ENCODE measurements at places on chromosomes 6 and 20.

GRCh38 chr6:56802584-56802983, 152.3 kb upstream of the BEND6 start:
- peak; percentile 13 for DNase-seq

GRCh38 chr6:25342802-25343201, 63.6 kb downstream of the CARMIL1 start:
- no peak for DNase-seq

GRCh38 chr20:5172167-5172601, 45.4 kb downstream of the CDS2 start:
- no peak for DNase-seq

DNA sequence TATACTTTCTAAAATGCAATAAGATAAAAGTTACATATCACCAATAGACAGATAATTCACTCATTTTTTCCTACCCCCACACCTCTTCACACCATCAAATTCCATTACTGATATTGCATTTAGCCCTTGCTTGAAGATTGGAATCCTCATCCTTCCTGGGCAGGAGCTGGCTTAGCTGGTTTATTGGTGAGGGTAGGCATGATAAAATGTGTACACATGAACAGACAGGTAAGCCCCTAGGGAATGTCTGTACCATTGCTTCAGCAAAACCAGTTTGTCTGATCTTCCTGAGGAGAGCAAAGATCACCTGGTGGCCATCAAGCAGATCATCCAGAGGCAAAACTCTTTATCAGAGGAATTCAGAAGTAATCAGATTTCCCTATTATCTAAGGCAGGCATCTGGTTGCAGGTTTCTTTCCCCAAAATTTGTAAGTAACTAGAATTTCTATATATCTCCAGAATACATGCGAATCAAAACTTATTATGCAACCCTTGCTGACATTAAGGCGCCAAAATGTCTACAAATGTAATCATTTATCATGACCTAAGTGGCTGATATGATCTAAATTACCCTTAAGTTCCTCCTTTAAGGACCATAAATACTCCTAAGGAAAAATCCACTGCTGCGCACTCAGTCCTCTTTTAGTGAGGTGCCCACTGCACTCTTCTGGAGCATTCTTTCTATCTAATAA, 6.6 kb upstream of the FABP7 start:
- peak; percentile 92 for DNase-seq

DNA sequence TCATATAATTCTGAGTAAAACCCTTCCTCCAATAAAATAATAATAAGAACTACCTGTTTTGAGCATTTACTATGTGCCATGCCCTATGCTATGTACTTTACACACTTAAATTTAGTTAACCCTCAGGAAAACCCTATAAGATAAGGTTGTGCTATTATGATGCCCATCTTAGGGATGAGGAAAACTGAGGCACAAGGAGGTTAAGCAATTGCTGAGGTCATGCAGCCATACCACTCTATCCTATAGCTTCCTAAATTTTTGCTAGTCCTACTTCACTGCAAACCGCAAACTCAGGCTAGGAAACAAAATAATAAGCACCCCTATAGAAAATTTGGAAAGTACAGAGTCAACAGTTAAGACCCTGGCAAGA, 38.9 kb upstream of the GFOD1 start:
- DNase-seq = no peak

GRCh38 chr6:4281341-4282293, 146.2 kb upstream of the ECI2 start:
- peak; percentile 100 for DNase-seq

GRCh38 chr6:3919130-3919628, 70.0 kb downstream of the FAM50B start:
- peak; percentile 80 for DNase-seq

DNA sequence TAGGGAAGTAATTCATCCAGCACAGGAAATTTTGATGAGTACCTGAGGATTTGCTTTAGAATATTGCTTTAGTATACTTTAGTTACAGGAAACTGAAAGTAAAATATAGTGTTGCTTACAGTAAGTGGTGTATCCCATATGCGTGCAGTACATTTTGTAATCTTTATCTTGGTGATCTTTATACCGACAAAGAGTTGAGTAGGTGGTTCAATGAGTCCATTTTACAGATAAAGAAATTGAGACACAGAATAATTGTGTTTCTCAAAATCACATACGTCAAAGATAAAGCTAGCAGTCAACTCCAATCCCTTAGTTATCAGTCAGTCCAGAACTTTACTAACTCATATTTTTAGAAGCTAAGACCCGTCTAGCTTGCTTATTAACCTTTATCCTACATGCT, 65.8 kb upstream of the E2F3 start:
- DNase-seq = no peak

GRCh38 chr20:4592316-4593148, 129.2 kb upstream of the PRND start:
- DNase-seq = peak; percentile 30

DNA sequence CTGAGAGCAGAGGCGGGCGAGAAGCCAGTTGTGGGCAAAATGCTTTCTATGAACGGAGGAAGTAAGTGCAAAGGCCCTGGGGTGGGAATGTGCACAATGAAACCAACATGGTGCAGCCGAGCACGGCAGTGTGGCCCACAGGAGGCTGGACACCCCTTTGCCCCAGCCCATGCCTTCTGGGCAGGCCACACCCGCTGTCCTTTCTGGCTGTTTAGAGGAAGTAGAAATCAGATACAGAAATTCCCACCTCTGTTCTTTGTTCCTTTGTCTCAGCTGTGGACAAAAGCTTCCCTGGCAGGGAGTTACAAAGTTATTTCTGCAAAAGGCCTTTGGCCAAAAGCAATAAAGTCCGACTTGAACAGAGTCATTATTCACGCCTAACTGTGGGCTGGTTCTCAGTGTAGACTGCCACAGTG, 11.9 kb downstream of the SULF2 start:
- DNase-seq = no peak

DNA sequence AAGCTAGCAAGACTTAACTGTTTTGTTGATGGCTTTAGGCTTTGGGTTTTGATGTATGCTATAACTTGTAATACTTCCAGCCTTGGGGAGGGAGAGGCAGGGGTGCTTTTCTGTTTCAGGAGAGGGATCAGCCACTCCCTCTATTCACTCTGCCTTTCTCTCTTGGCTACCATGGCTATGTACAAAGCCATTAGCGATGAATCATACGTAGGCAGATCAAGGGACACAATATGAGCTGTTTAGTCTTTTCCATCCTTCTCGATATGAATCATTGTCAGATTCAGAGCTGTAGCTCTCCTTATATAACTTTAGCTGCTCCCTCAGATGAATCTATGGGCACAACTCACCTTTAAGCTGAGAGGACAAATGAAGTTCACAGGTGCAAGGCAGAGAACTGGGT, 230.6 kb downstream of the TSHZ2 start:
- DNase-seq = peak; percentile 51

- peak; percentile 70 for DNase-seq
Observed at GRCh38 chr6:35728683-35729678, 7.9 kb upstream of the ARMC12 start.

- DNase-seq = peak; percentile 66
Observed at GRCh38 chr6:42963855-42964605, 3.5 kb downstream of the GNMT start.

DNA sequence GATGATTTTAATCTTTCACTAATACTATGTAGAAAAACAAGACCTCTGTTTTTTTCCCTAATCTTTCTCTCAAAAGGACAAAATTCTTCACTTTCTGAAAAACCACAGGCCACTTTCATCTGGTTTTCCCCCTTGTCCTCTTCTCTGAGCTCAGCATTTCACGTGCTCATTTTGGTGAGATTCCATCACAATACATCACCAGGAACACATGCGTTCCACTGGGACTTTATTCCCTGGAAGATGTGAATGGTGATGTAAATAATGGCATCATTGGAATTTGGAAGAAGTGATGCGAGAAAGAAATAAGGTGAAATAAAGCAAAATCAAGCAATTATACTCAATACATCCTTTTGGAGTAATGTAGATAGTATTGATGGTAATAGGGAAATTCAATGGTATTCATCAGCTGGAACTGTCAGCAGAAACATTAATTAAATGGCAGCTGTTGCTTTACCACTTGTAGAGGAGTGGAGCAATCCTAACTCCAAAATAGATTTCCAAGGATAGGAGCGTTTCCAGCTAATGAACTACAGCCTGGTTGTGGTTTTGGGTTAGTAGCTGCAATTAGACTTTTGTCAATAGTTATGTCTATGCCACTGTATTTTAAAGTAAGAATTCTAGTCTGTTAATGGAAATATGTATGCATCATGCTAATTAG, 11.5 kb downstream of the FILIP1 start:
- no peak for DNase-seq

DNA sequence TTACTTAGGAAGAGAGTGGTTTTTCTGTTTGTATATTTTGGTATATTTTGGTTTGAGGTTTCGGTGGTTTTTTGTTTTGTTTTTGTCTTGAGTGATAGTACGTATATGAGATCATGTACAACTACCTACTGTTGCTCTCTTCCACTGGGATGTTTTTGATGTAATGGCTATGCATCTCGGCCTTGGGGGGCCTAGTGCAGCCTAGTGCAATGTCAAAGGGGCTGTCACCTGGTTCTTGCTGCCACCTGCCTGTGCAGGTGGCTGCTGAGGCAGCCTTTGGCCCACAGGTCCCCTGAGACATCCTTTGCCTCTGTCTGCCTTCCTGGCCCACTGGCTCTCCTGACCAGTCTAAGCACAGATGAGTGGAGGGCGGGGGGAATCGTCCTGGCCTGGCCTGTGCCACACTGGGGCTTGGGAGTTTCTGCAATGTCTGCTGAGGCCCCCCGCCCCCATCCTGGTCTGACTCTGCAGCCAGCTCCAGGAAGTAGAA, 546.6 kb downstream of the CD83 start:
- DNase-seq = no peak

DNA sequence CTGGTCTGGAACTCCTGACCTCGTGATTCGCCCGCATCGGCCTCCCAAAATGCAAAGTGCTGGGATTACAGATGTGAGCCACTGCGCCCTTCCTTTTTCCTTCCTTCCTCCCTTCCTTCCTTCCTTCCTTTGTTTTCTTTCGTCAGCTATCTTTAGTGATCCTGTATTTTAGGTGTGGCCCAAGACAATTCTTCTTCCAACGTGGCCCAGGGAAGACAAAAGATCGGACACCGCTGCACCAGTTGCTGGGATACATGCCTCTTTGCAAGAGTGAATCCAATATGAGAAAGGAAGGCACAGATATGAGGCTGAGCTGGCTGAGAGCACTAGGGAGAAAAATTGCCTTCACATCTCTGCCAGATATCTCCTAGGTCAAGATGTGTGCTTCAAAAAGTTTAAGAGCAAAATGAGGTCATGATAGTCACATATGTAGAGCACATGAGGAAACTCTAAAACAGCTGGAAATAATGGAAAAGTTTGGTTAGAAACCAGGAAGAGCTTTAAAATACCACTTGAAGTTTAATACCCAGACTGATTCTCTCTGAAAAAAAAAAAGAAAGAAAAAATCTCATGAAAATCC, 41.8 kb downstream of the OR2B2 start:
- DNase-seq = no peak

GRCh38 chr6:100100776-100101175, 106.8 kb upstream of the MCHR2 start:
- DNase-seq = no peak

- DNase-seq = no peak
Observed at GRCh38 chr20:50308166-50308512, 117.5 kb downstream of the CEBPB start.

- DNase-seq = peak; percentile 99
Observed at GRCh38 chr20:31698803-31699718, 23.6 kb downstream of the BCL2L1 start.

- no peak for DNase-seq
Observed at GRCh38 chr20:14374196-14374595, 36.8 kb upstream of the FLRT3 start.

GRCh38 chr20:56829788-56830385, 200.8 kb downstream of the TFAP2C start:
- DNase-seq = peak; percentile 16

GRCh38 chr20:24815931-24816330, 133.1 kb upstream of the CST7 start:
- no peak for DNase-seq

GRCh38 chr6:53771785-53772624, 22.8 kb upstream of the LRRC1 start:
- peak; percentile 67 for DNase-seq

- DNase-seq = no peak
Observed at GRCh38 chr6:49776444-49776843, 10.6 kb downstream of the PGK2 start.

DNA sequence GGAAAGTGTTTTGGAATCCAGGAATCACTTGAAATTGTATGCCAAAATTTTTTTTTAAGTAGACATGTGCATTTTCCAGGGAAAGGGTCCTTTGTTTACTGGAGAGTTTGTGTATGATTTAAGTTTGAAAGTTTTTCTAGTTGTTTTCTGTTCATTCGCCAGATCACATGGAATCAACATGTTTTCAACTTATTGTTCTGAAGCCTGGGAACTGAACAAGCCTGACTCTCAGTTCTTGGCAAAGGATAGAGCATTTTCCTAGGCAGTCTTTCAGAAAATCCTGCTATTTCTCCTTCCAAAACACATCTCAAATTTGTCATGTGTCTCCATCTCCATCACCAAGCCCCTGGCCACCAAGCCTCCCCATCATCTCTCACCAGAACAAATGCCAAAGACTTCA, 374.8 kb downstream of the MAFB start:
- DNase-seq = no peak

DNA sequence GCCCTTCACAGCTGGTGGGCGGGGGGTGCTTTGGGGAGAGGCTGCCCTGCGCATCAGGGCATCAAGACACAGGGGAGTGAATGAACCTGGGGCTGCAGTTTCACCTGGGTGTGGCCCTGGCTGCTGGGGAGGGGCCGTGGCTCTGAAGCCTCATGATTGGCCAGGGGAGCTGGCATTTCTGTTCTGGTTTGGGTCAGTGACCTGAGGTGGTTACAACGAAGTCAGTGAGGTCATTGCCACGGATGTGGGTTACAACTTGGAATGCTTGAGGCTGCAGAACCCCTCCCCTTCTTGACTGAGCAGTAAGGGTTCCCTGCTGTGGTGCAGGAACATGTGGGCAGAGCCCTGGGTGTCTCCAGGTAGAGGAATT, 3.0 kb downstream of the TCEA2 start:
- DNase-seq = peak; percentile 24

- no peak for DNase-seq
Observed at GRCh38 chr20:17602493-17602892, 32.6 kb downstream of the DSTN start.

GRCh38 chr6:69866351-69866769, at the start of gene COL19A1:
Gene COL19A1, plus strand, starts transcription at chr6:69866556. Its CDS starts 13,012 bp downstream, at chr6:69879568.
- no peak for DNase-seq

DNA sequence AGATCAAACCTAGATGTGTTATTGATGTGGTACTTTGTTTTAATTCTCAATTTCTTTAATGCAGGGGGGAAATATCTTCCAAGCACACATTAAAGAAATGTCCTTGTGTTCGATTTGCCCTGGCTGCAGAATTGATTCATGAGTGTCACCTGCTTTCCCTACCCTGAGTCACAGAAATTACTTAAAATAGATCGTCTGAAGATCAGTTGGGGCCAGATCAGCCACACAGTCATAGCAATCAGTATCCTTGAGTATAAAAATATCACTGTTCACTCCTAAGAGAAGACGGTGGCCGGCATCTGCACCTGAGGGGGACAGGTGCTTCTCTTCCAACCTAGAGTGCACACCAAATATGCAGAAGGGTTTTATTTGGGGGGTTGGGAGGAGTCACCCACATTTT, 115.2 kb upstream of the RIN2 start:
- DNase-seq = no peak

GRCh38 chr6:54907355-54907754, 60.8 kb downstream of the FAM83B start:
- no peak for DNase-seq

- DNase-seq = no peak
Observed at GRCh38 chr20:49447946-49448809, 34.3 kb downstream of the KCNB1 start.

GRCh38 chr6:127347178-127347577, 3.8 kb upstream of the ECHDC1 start:
- peak; percentile 87 for DNase-seq

All from epithelial cell of esophagus (primary cell).